ENCODE measurements at places on chromosomes 13 and 19.

DNA sequence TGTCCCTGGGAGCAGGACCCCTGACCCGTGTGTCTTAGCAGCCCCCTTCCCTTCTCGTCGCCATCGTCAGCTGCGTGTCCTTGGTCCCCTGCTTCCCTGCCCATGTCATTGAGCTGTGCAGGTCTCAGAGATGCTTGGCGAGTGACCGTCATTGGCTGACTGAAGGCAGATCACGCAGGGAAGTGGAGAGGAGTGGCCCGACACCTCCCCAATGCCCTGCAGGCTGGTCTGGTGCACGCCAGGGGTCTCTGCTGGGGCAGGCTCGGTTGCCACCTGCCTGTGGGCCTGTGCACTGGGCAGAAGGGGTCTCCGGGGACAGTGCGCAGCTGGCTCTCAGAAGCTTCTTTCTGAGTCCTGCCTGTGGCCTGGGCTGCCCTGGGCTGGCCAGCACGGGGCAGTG is 6.2 kb downstream of the GNA11 start:
- DNase-seq, result no peak

DNA sequence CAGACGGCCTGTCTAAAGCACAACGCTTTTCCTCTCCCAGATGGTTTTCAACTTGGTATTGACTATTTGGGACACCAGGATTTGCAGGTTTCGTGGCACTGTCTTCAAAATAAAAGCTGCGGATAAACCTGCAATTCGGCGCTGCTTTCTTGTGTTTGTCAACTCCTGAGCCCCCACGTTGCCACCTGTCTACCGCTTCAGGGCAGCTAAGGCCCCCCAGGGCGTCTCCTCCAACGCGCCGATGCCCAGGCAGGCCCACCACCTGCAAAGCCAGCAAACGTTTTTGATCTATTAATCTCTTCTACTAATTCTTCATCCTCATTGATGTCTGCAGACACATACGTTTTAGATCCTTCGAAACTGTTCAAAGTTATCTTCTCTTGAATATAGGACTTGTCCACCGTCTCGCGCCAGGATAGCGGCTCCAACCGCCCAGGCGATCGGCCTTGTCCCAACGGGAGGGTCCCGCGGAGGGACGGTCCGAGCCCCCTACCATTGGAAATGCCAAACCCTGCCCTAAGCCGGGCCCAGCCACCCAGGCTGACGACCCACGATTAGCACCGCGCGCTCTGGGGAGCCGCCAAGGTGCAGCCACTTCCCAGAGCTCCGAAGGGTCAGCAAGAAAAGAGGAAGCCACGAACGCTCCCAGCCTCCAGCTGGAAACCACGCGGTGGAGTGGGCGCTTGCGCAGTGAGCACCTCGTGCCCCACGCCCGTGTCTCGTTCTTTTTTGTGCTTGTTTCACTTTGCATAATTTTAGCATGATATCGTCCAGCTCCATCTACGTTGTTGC is 23.4 kb upstream of the VN1R4 start:
- DNase-seq, result no peak

DNA sequence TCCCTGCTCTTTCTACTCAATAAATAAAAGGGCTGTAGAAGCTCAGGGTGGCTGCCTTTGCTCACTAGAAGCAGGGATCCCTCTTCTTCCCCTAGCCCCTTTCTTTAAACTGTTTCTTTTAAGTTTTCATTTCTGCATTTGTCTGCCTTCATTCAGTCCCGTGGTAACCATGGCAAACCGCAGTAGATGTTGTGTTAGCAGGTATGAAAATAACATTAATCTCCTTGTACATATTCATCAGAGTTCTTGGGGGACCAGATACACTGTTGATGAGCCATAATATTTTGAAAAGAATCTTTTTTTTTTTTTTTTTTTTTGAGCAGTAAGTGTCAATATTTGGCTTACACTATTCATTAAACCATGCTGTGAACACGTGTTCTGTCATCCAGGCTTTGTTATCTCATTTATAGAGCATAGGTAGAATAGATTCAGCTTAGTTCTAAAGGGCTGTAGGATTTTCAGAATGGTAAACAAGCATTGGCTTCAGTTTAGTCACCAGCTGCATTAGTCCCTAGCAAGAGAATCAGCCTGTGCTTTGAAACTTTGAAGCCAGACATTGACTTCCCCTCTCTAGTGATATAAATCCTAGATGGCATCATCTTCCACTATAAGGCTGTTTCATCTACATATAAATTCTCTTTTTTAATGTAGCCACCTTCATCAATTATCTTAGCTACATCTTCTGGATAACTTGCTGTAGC is 59.4 kb upstream of the SPRY2 start:
- no peak for DNase-seq

GRCh38 chr19:41895745-41896580 is 13.0 kb downstream of the ARHGEF1 start:
- peak; percentile 3 for DNase-seq

DNA sequence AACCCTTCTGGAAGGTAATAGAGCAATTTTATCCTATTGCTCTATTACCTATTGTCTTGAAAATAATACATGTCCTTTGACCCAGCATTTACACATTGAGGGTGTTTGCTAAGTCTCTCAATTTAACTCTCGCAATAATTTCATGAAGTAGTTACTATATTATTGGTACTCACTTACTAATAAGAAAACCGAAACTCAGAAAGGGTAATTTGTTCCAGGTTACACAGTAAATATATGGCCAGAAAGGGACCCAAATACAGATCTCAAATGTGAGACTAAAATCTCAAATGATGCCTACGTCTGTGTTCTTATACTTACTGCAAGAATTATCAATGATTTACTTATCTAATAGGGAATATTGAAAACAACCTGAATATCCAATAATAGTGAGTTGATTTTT is 29.7 kb upstream of the FAM216B start:
- no peak for DNase-seq

DNA sequence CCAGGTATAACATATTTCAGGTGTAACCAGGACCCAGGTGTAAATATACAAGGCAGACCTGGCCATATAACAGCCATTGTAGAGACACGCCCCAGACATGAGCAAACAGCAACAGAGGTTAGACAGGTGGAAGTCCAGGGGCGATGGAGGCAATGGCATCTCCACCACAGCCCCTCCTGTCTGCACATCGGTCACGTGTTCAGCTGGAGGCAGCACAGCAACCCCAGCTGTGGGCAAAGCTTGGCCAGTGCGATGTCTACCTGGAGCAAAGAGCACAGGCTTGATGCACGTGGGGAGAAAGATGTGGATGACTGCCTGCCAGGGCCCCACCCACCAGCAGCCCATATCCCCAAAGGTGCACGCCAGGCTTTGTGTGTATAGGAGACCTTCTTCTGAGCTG is 4.4 kb downstream of the CYP4F2 start:
- DNase-seq, result no peak

DNA sequence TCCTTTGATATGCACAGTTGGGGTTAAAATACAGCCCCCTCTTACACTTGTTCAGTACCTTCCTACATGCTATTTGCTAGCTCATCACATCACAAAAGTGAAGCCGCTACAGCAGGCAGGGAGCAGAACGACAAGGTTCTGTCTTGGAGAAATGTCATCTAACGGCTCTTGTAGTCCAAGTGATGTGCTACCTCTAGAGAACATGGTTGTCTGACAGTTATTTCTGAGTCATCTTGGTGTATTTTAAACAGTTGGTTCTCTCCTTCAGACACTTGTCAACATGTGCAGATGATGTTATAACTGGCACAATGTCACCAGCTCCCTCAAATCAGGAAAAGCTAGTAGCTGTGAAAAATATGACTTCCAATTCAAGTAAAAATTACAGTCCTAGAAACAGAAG is 865.0 kb downstream of the PCDH9 start:
- no peak for DNase-seq

Data from NCI-H524 treated with DMSO at 0.1 percent for 48 hours (cell line).